Vein endothelial cell (primary cell): ENCODE measurements at places on chromosomes 2 and 18. TPM values are rescaled to one million over a fixed set of nuclear protein-coding genes. Genes with fewer than 3 reads are reported as not detected.

The STPG4 gene
- total RNA-seq: 0.29 and 0.33 TPM in 2 replicates

The CCDC178 gene
- total RNA-seq: 0.65 and 1.8 TPM in 2 replicates

The KCNIP3 gene
- total RNA-seq: 0.33 and 0.48 TPM in 2 replicates

The RHOB gene
- 994 and 1,091 TPM in 2 replicates for total RNA-seq

The MBP gene
- total RNA-seq: 4.6 and 5.5 TPM in 2 replicates

The GCG gene
- not detected in 2 replicates for total RNA-seq

The NPPC gene
- total RNA-seq: not detected in 2 replicates

The SERPINB4 gene
- not detected in 2 replicates for total RNA-seq

The COL4A3 gene
- not detected in 2 replicates for total RNA-seq

The VSNL1 gene
- total RNA-seq: not detected in 2 replicates

The RPRM gene
- not detected in 2 replicates for total RNA-seq

The TUBA3D gene
- not detected in 2 replicates for total RNA-seq

The MC2R gene
- total RNA-seq: not detected in 2 replicates

The TIA1 gene
- total RNA-seq: 105 and 117 TPM in 2 replicates

The CNGA3 gene
- not detected in 2 replicates for total RNA-seq

The DUSP11 gene
- total RNA-seq: 31.4 and 38.4 TPM in 2 replicates

The SCYGR4 gene
- total RNA-seq: not detected in 2 replicates

The GAL3ST2 gene
- not detected in 2 replicates for total RNA-seq

The FLACC1 gene
- 0.65 and 1.1 TPM in 2 replicates for total RNA-seq

The MAPRE3 gene
- total RNA-seq: 1.5 and 2.9 TPM in 2 replicates
